Stimulated activated naive CD8-positive, alpha-beta T cell treated with anti-CD3 and anti-CD28 coated beads, Interleukin-15, amount 100 ng/mL, for 72 hours (primary cell): ENCODE measurements at places on chromosomes 1 and 21.
A peak's percentile ranks its signal among the peaks of the same experiment; 100 is the strongest.

GRCh38 chr21:45831991-45832740 lies 149.4 kb upstream of the COL6A1 start:
- no peak for DNase-seq

DNA sequence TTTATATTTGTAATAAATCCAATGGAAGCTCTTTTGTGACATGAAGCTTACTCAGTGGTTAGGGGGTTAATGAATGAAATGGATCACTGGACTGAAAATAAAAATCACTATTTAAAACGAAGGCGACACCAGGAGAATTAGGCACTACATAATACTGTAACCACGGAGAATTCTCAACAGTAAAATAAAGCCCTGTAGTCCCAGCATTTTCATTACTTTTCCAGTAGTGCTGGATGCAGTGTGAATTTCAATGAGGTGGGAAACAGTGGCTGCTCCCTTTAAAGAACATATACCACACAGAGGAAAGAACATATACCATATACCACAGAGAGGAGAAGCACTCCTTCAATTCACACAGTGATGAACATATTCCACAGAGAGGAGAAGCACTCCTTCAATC lies 275.0 kb downstream of the SMYD3 start:
- no peak for DNase-seq

GRCh38 chr1:247322849-247323586 lies 8.6 kb downstream of the ZNF496 start:
- DNase-seq, result no peak

DNA sequence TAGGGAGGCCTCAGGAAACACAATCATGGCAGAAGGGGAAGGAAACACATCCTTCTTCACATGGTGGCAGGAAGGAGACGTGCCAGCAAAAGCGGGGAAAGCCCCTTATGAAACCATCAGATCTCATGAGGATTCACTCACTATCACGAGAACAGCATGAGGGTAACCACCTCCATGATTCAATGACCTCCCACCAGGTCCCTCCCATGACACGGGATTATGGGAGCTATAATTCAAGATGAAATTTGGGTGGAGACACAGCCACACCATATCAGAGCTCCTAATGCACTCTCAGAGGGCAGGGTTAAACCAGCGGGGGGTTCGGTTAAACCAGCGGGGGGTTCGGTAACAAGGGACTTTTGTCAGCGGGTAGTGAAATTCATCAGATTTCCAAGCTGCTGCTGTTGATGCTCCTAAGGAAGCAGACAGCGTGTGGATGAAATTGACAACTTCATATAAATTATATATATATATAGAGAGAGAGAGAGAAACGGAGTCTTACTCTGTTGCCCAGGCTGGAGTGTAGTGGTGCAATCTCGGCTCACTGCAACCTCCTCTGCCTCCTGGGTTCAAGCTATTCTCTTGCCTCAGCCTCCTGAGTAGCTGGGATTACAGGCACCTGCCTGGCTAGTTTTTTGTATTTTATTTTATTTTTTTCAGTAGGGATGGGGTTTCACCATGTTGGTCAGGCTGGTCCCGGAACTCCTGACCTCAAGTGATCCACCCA lies 4.2 kb downstream of the CSTB start:
- no peak for DNase-seq

DNA sequence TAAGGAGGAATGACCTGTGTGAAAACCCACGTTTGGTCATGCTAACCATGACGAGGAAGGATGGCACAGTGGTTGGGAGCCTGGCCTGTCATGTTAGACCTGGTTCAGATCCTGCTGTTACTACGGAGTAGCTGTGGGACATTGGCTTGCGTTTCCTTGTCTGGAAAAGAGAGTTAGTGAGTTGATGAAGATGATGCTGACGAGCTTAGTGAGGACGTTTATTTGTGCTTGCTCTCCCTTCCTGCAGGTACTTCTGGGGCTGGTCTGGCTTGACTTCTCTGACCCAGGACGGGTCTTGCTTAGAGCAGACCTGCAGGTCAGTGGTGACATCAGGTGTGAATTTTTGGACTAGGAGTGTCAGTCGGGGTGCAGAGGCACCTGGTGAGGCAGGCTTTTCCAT lies 14.7 kb downstream of the GALNT2 start:
- DNase-seq, result no peak

DNA sequence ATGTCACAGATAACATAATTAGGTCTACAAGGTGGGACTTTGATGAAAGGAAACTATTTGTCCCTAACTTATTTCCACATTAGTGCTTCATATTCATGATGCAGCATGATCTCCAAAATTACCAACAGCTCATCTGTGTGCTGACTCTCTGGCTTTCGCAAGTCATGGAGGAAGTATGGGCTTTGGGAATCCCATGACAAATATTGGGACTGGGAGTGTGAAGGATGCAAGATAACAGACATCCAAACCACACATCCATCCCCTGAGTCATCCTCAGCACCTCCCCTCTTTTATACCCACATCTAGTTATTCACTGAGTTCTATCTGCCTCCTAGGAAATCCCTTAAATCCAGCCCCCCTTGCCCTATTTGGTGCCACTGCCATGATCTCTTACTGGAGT lies 102.8 kb upstream of the COL24A1 start:
- no peak for DNase-seq

DNA sequence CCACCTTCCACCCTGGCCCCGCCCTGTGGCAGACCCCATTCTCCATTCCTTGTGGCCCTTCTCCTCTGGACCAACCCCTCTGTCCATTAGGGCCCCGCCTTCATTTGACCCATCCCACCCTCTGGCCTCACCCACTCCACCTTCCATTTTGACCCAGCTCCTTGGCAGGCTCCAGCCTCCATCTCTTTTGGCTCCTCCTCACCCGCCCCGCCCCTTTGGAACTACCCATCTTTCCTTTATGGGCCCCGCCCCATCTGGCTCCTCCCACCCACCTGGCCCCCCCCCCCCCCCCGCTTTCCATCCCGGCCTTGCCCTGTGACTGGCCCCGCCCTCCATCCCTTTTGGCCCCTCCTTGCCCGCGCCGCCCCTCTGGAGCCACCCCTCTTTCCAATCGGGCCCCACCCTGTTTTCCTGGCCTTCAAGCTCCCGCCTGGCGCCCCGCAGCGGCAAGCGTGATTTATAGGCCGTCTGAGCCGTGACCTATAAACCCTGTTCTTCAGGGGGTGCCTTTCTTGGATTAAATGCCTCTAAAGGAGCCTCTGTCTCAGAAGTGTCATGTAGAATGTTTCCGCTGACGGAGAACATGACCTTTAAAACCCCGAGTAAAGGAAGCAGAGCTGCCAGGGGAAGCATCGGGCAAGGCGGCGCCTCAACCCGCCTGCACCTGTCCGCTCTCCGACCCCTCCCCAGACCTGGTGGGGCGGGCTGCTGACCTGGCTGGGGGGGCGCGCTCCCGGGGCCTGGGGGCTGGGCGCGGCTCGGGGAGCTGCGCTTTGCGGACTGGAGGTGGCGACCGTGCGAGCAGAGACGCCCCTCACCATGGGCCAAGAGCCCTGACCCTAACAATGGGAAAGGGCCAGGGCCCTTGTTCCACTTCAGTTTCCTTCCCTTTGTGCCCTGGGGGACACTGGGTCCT lies 178.0 kb downstream of the CAMTA1 start:
- peak; percentile 94 for DNase-seq

DNA sequence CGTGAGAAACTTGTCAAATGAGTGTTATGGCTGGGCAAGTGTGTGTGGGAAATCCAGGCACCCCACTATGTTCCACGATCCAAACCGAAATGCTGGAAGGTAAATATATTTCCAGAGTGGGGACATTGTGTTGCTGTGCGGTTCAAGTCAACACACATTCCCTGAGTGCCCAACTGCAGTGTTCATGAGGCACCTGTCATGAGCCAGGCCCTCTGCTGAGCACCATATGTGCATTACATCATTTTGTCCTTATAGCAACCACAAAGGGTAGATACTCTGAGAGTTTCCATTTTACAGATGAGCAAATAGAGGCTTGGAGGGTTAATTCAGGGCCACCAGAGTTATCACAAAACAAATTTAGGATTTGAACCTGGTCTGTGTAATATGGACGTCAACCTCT lies 59.9 kb upstream of the SOD1 start:
- DNase-seq, result no peak

- no peak for DNase-seq
These were observed 2.3 kb upstream of the GRIK3 start for GRCh38 chr1:37036667-37037053.

GRCh38 chr21:44503901-44504399 lies 36.0 kb downstream of the KRTAP10-1 start:
- DNase-seq, result no peak

GRCh38 chr1:45979778-45980176 lies 152.7 kb downstream of the PIK3R3 start:
- no peak for DNase-seq

DNA sequence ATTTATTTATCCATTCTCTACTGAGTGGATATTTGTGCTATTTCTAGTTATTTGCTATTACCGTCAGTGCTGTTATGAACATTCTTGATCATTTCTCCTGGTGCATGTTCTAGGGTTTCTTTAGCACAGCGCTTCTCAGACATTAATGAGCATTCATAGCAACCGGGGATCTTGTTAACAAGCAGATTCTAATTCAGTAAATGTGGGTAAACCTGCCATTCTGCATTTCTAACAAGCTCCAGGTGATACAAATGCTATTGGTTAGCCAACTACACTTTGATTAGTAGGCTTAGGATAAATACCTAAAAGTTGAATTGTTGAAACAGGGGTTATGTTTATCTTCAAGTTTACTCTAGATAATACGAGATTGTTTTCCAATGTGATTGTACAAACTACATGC lies 3.3 kb upstream of the DBT start:
- DNase-seq, result no peak

- no peak for DNase-seq
These were observed 220.1 kb downstream of the ST6GALNAC3 start for GRCh38 chr1:76294482-76295194.

DNA sequence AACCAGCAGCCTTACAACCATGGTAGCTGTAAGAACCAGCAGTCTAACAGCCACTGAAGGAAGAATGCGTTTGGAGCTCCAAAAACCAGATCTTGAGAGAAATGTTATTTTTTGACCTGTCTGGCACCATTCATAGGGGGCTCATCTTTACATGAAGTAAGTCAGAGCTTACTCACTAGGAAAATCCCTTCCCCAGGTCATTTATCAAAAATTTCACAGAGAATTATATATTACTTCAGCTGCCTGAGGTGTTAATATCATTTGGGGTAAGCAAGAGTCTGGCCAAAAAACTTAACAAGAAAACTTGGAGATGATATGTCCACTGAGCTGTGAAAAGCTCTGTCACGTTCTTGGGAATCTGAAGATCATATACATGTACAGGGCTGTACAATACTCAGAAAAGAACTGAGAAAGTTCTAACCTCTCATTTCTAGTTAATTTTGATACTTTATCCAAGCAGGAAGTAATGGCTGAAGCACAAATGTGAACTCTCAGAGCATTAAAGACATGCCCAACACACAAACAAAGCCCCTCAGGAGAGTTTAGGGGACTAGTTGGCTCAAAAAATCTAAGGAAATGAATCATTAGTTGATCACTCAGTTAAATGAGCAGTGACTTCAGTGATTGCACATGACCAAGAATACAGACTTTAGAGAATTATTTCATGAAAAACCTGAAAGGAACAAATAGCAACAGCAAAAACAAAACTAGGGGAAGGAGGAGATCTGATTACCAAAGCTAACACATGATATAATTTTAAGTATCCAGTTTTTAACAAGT lies 681.1 kb downstream of the LTN1 start:
- DNase-seq, result no peak

- DNase-seq, result no peak
These were observed 23.2 kb upstream of the SYCP1 start for GRCh38 chr1:114831276-114831994.
